ENCODE measurements at places on chromosomes 12 and 14. TPM values are rescaled to one million over a fixed set of nuclear protein-coding genes. Genes with fewer than 3 reads are reported as not detected.

COX8C gene
- not detected for total RNA-seq

TSPAN8 gene
- total RNA-seq = not detected

CTSG gene
- not detected for total RNA-seq

LPAR5 gene
- 0.04 TPM for total RNA-seq

C1RL gene
- 18.3 TPM for total RNA-seq

RAD9B gene
- total RNA-seq = 0.17 TPM

TCL1B gene
- total RNA-seq = not detected

TOMM20L gene
- not detected for total RNA-seq

CD4 gene
- total RNA-seq = 2.5 TPM

CLEC4C gene
- total RNA-seq = not detected

PLEKHG7 gene
- total RNA-seq = not detected

FGD4 gene
- 41.4 TPM for total RNA-seq

ITGB7 gene
- 0.43 TPM for total RNA-seq

- no peak overlapping the region for H3K27ac ChIP-seq
- DNase-seq = no peak
- H3K4me1 ChIP-seq = no peaks in the 10 kb centered on the region
- no peaks in the 10 kb centered on the region for H3K36me3 ChIP-seq
- H3K4me3 ChIP-seq = no peak overlapping the region
Measured at GRCh38 chr12:38152816-38153736, 163.5 kb upstream of the ALG10B start.

DNA sequence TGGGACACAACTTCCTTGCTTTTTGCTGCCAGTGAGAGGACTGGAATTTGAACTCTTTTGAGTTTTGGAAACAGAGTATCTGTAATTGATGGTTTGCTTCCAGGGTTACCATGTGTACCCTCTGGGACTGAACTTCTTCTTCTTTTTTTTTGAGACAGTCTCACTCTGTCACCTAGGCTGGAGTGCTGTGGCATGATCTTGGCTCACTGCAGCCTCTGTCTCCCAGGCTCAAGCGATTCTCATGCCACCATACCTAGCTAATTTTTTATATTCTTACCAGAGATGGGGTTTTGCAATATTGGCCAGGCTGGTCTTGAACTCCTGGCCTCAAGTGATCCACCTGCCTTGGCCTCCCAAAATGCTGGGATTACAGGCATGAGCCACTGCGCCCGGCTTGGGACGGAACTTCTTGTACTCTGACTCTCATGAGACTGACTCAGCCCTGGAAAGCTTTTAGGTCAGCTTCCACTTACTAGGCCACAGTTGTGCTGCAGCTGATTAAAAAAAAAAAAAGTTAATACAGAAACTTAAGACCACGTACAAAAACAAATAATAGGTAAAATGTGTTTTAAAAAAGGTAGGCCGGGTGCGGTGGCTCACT is 15.8 kb downstream of the SEL1L start:
- no peak overlapping the region for H3K27ac ChIP-seq
- no peaks in the 10 kb centered on the region for H3K36me3 ChIP-seq
- no peak for DNase-seq

DNA sequence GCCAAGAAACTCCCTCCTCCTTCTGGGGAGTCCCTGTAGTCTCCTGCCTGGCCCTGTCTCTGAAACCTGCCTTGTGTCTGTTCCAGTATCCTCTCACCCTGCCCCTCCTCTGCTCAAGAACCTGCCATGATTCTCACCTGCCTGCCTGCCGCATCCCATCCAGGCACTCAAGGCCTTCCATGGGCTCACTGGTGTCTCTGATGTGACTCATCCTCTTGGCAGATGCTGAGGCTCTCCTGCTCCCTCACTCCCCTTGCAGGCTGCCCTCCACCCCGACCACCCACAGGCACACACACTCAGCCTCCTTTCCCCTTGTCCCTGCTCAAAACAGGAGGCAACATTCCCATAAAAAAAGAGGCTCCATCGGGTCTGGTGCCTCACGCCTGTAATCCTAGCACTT is 5.8 kb upstream of the BEGAIN start:
- H3K4me3 ChIP-seq = no peak overlapping the region
- H3K27me3 ChIP-seq = peaks cover 11% of the 10 kb centered on the region
- no peak overlapping the region for H3K27ac ChIP-seq
- no peaks in the 10 kb centered on the region for H3K36me3 ChIP-seq

GRCh38 chr14:36105401-36105800 is 71.1 kb downstream of the PTCSC3 start:
- DNase-seq = peak; percentile 75
- H3K4me3 ChIP-seq = no peak overlapping the region

GRCh38 chr14:71078500-71078899 is 171.2 kb downstream of the PCNX1 start:
- no peak overlapping the region for H3K27ac ChIP-seq
- H3K36me3 ChIP-seq = peaks cover 42% of the 10 kb centered on the region
- H3K4me1 ChIP-seq = no peaks in the 10 kb centered on the region
- H3K27me3 ChIP-seq = no peaks in the 10 kb centered on the region
- H3K4me3 ChIP-seq = no peak overlapping the region
- DNase-seq = no peak

DNA sequence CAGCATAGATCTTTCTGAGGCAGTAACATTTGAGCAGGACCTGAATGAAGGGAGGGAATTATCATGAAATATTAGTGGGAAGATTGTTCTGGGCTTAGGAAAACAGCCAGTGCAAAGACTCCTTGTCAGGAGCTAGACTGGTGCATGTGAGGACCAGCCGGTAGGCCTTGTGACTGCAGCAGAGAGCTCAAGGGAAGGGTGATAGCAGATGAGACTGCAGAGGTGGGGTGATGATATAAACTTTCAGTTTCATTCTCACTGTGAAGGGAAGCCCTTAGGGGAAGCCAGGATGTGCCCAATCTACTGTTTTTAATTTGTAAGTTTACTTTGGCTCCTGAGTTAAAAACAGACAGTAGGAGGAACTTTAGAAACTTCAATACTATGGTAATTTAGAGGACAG is 12.4 kb downstream of the IL22 start:
- no peaks in the 10 kb centered on the region for H3K36me3 ChIP-seq
- H3K4me1 ChIP-seq = peaks cover 20% of the 10 kb centered on the region
- H3K4me3 ChIP-seq = no peak overlapping the region

DNA sequence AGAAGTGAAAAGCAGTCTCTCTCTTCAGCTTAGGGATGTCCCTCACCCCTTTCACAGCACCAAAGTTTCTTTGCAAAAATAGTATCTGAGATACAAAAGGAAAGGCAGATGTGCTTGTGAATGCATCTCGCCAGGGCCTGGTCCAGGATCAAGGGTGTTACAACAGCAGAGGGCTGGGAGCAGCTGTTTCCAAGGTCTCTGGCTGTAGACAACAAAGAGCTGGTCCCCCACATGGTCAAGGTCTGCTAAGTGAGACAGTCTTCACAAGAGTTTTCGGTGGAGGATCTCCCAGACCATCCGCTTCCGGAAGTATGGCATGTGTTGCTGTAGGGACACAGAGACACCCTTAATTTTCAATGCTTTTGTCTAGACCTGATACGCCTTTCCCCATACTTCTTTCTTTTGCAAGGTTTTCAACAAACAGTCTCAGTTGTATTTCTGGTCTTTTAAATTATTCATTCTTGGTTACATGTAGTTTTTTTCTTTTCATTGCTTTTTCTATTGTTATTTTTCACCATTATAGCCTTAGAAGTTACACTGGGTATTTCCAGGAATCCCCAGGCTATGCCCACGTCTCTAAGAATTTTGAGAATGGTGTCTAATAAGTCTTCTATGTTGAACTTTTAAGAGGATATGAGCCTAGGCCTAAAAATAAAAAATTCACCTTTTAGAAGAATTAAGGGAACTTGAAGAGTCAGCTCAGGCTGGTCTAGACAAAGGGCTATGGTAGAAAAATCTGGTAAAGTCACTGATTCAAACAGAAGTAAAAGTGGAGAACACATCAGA is 41.0 kb upstream of the COL2A1 start:
- peaks cover 4% of the 10 kb centered on the region for H3K36me3 ChIP-seq
- H3K27ac ChIP-seq = no peak overlapping the region
- no peak for DNase-seq
- no peaks in the 10 kb centered on the region for H3K4me1 ChIP-seq
- H3K27me3 ChIP-seq = no peaks in the 10 kb centered on the region
- no peak overlapping the region for H3K4me3 ChIP-seq

GRCh38 chr12:84738481-84738972 is 174.1 kb downstream of the SLC6A15 start:
- no peaks in the 10 kb centered on the region for H3K36me3 ChIP-seq
- no peak for DNase-seq
- no peaks in the 10 kb centered on the region for H3K27me3 ChIP-seq
- no peak overlapping the region for H3K4me3 ChIP-seq
- H3K4me1 ChIP-seq = no peaks in the 10 kb centered on the region

DNA sequence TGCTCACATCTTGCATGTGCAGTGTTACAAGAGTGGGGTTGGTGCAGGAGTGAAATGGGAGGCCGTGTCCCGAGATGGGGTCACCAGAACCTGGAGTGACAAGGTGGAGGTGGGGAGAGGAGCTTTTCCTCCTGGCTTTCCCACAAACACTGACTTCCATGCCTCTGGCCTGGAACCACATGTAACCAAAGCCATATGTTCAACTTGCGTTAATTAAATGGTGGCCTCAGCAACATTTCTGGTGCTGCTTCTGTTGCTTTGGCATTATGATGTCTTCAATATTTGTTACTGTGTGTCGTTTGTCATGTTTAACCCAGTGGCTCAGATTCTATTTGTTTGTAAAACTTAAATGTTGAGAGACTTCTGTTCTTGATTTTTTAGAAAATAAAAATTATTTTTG is 110.2 kb downstream of the VCPKMT start:
- DNase-seq = no peak
- H3K27ac ChIP-seq = no peak overlapping the region
- no peaks in the 10 kb centered on the region for H3K4me1 ChIP-seq
- peaks cover 52% of the 10 kb centered on the region for H3K27me3 ChIP-seq
- H3K4me3 ChIP-seq = no peak overlapping the region
- no peaks in the 10 kb centered on the region for H3K36me3 ChIP-seq

GRCh38 chr14:37558740-37559139 is 36.3 kb downstream of the FOXA1 start:
- no peaks in the 10 kb centered on the region for H3K36me3 ChIP-seq
- no peak overlapping the region for H3K4me3 ChIP-seq
- no peak overlapping the region for H3K27ac ChIP-seq
- DNase-seq = no peak
- no peaks in the 10 kb centered on the region for H3K4me1 ChIP-seq

DNA sequence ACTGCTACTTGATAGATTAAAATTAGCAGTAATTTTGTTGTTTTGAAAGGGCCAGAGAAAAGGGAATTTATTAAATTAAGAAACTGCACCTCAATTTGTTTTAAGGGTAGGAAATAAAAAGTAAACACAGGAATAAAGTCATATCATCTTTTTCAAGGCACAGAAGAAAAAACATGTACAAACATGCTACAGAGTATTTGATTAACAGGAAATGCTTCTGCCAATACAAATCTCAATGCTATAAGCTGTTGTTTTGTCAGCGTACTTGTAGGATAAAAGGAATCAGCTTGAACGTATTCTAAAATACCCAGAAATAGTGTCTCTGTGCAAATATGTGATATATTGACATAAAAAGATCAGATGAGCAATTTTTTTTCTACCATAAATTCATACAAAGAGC is 474.0 kb upstream of the MGAT4C start:
- H3K36me3 ChIP-seq = no peaks in the 10 kb centered on the region
- no peak overlapping the region for H3K4me3 ChIP-seq
- no peak overlapping the region for H3K27ac ChIP-seq
- no peaks in the 10 kb centered on the region for H3K27me3 ChIP-seq
- H3K4me1 ChIP-seq = no peaks in the 10 kb centered on the region
- DNase-seq = no peak

DNA sequence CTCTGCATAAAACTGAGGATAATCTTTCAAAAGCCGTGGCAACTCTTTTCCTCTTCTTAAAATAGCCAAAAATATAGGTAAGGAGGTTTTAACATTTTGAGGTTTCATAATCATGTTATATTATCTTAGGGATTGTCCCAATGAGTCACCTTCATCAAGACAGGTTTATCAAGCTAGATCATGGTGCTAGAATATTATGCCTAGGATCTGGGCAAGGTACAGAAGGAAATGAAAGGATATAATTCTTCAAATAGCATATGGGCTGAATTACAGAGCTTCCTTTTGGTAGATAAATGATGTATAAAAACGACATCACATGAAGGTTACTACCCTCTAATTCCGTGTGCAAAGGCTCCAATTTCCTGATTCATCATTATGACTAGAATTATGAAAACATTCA is 28.6 kb upstream of the TBC1D15 start:
- H3K27me3 ChIP-seq = peaks cover 16% of the 10 kb centered on the region
- no peak overlapping the region for H3K4me3 ChIP-seq
- H3K4me1 ChIP-seq = no peaks in the 10 kb centered on the region
- H3K36me3 ChIP-seq = no peaks in the 10 kb centered on the region

- H3K4me1 ChIP-seq = peaks cover 6% of the 10 kb centered on the region
- H3K36me3 ChIP-seq = no peaks in the 10 kb centered on the region
- no peak overlapping the region for H3K27ac ChIP-seq
- no peak for DNase-seq
- H3K4me3 ChIP-seq = no peak overlapping the region
- no peaks in the 10 kb centered on the region for H3K27me3 ChIP-seq
Measured at GRCh38 chr12:95908573-95908972, 33.8 kb downstream of the CCDC38 start.

DNA sequence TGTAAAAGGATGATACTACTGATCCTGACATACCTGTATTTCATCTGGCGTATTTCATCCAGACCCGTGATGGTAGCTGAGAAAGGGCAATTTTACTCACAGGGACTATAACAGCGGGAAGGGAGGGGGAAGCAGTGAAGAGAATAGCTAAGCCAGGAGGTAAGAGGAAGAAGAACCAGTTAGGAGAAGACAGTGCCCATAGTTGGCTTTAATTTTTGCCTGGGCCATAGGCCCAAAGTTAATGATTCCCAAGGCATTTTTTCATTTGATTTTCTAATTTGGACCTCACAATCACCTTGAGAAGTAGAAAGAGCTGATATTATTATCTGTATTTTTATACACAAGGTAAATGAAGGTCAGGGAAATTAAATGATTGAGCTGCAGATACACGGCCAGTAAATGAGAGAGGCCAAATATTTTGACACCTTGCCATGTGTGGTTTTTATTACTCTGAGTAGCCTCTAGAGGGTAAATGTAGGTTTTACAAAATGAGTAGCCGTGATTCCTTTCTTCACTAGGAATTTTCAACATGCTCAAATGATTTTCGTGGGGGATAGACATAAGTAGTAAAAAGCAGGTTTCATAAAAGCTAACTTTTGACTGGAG is 382.2 kb downstream of the FUT8 start:
- no peaks in the 10 kb centered on the region for H3K27me3 ChIP-seq
- no peak overlapping the region for H3K27ac ChIP-seq
- H3K36me3 ChIP-seq = no peaks in the 10 kb centered on the region
- no peaks in the 10 kb centered on the region for H3K4me1 ChIP-seq

- H3K4me3 ChIP-seq = no peak overlapping the region
- H3K4me1 ChIP-seq = peaks cover 23% of the 10 kb centered on the region
Measured at GRCh38 chr12:104462931-104463339, 6.2 kb downstream of the CHST11 start.

GRCh38 chr14:97641827-97642226 is 844.6 kb downstream of the VRK1 start:
- H3K4me1 ChIP-seq = peaks cover 30% of the 10 kb centered on the region
- H3K4me3 ChIP-seq = no peak overlapping the region
- no peaks in the 10 kb centered on the region for H3K36me3 ChIP-seq
- H3K27ac ChIP-seq = no peak overlapping the region

- H3K27me3 ChIP-seq = no peaks in the 10 kb centered on the region
- no peak overlapping the region for H3K4me3 ChIP-seq
- H3K4me1 ChIP-seq = peaks cover 10% of the 10 kb centered on the region
- DNase-seq = no peak
Measured at GRCh38 chr12:14779834-14780233, 23.4 kb downstream of the WBP11 start.

- H3K27ac ChIP-seq = no peak overlapping the region
- peaks cover 75% of the 10 kb centered on the region for H3K27me3 ChIP-seq
- H3K4me3 ChIP-seq = no peak overlapping the region
- no peaks in the 10 kb centered on the region for H3K36me3 ChIP-seq
Measured at GRCh38 chr12:130245251-130245650, 83.0 kb downstream of the FZD10 start.

Data from neural progenitor cell (in vitro differentiated cells).